ENCODE measurements at places on chromosomes 7 and 10.

- DNase-seq: no peak
Observed at GRCh38 chr10:22698941-22699440, 15.4 kb downstream of the PIP4K2A start.

DNA sequence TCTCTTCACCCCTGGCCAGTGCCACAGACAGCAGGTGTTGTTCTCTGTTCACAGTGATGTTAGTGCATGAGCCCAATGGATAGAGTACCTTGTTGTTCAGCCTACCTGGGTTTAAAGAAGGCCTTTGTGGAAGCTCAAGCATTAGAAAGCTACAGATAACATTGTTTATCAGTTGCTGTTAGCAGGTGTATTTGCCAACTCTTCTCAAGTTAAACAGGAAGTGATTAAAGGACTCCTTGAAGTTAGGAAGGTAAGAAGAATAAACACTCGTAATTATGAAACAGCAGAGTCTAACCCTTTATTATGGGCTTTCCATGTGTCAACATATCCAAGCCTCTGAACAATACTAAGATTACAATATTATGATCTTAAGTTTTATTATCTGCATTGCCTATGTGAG is 25.9 kb downstream of the RGR start:
- no peak for DNase-seq

DNA sequence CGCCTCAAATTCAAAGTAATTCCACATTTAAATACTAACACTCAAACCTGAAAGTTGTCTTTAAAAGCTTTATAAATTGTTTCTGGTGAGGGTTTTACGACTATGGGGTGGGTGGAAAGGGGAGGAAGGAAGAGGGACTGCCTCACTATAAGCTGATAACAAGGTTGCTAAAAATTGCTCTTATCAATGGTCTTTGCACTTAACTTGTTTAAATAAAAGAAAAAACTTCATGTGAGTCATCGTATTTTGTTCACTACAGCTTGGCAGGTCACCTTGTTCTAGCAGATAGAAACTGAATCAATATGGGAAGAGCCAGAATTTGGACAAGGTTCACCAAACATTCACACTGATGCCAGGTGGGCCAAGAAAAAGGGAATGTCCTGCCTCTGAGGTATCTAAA is 129.2 kb downstream of the TES start:
- DNase-seq: peak; percentile 37

DNA sequence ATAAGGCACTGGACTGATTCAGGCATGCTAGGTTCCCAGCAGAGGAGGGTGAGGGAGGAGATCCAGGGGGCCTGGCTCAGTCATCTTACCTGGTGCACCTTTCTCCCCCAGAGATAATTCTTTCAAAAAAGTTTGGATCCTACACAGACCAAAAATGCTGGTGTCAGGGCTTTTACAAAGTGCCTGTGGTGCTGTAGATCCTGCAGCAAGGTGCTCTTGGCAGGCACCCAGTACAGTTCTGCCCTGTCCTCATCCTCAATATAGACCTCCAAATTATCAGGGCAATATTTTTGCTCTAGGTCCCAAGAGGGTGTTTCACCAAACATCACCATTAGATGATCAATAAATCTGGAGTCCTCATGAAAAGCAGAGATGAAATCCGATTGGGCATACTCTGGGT is 78.5 kb upstream of the IGFBP3 start:
- DNase-seq: no peak

GRCh38 chr10:35259769-35260397 is 76.4 kb upstream of the CCNY start:
- DNase-seq: peak; percentile 51

DNA sequence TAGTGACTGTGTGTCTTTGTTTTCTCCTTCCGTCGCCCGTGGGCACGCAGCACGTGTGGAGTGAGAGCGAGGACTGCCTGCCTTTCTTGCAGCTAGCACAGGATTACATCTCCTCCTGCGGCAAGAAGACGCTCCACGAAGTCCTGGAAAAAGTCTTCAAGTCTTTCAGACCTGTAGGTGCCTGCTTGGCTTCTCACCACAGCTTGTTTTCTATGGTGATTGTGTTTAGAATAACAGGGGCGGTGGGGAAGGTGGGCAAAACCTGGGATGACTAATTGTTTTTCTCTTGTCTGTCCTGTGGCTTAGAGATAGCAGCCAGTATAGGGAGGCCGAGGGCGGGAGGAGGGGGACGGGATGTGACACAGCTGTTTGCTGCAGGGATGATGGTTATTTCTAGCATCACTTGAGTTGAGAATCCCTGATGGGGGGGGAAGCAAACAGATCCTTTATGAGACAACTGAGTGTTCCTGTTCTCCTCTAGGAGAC is 11.4 kb downstream of the MTURN start:
- DNase-seq: peak; percentile 97

- no peak for DNase-seq
Observed at GRCh38 chr10:43973801-43974200, 325.1 kb upstream of the ZNF32 start.

DNA sequence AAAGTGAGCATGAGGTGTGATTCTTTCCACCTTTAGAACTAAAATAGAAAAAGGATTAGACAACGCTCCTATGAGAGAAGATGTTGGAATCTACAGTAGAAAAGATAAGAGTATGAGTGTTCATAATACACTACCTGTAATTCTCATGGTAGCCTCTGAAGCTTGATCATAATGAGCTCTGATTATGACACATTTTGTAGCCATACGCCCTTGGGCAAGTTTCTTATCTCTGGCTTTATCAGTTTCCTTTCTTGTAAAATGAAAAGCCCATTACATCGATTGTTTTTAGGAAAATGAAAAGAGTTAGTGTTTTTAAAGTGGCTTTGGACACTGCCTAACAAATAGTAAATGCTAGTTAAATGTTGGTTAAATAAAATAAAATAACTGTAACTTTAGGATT is 22.4 kb upstream of the PRSS58 start:
- no peak for DNase-seq

GRCh38 chr10:1089017-1089689 is 33.0 kb downstream of the WDR37 start:
- no peak for DNase-seq

DNA sequence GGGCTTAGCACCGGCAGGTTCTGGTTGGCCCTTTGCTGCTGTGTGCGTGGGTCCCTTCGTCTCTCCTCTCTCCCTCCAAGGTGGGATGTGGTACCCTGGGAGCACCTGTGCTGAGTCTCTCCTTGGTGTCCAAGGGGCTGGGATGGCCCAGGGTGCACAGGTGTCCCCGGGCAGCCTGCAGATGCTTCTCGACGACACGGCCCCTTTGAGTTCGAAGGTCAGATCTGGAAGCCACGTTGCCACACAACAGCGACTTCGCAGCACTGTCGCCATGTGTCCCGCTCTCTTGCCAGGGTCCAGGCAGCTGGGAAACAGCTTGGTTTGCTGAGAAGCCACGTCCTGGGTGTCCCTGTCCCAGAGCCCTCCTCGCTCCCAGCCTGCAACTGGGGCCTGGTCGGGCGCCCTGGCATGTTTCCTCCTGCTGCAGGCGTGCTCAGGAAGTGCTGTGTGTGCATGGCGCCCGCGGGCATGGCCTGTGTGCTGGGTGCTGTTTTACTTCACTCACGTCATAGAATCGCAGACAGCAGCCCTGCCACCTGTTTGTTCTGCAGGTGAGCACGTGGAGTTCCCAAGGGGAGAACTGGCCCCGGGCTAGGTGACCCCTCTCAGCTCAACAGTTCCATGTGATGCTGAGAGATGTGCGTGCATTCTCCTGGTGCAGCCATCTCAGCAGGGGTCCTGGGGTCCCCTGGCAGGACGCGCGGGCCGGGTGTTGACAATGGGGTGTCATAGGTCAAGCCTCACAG is 70.9 kb downstream of the DNAJB6 start:
- no peak for DNase-seq

- DNase-seq: peak; percentile 24
Observed at GRCh38 chr10:125521721-125522680, 161.0 kb downstream of the TEX36 start.

- DNase-seq: peak; percentile 26
Observed at GRCh38 chr7:151310578-151310977, 31.0 kb upstream of the NUB1 start.

- no peak for DNase-seq
Observed at GRCh38 chr7:156865493-156865892, 27.5 kb downstream of the LMBR1 start.

GRCh38 chr7:40544221-40544723 is 409.5 kb downstream of the SUGCT start:
- no peak for DNase-seq

DNA sequence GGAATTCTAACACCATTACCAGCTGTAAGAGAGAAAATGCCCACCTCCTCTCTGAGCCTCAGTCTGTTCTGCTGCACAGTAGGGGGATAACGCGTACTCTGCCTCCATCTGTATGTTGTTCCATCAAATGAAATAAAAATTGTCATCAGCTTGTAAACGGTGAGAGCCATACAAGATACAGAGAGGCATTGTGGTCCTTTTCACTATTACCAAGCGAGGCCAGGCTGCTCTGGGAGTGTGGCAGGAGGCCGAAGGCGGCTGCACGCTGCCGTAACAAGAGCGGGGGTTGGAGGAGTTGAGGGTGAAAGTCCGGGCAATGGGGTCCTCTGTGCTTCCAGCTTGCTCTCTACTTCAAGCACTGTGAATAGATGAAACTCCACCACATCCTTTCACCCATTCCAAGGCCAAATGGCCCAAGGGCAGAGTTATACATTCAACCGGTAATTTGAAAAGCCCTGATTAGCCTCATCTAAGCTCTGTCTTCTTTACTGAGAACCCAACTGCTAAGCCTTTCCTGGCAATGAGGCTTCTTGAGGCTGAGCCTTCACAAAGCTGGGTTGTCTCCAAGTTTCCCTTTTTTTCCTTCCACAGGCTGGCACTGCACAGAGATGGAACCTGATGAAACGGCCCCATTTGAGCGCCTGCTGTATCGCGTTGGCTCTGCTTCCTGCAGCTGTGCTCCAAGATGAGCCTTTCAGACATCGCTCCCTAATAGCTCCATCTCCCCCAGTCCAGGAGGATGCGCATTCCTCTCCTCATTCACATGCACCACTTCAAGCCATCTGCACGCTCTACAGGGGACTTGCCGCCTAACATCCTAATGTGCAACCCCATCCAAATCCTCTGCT is 47.2 kb downstream of the PYROXD2 start:
- no peak for DNase-seq

- peak; percentile 86 for DNase-seq
Observed at GRCh38 chr7:29859524-29860185, 53.3 kb downstream of the WIPF3 start.

- DNase-seq: no peak
Observed at GRCh38 chr10:104777086-104777799, 136.2 kb downstream of the SORCS3 start.

DNA sequence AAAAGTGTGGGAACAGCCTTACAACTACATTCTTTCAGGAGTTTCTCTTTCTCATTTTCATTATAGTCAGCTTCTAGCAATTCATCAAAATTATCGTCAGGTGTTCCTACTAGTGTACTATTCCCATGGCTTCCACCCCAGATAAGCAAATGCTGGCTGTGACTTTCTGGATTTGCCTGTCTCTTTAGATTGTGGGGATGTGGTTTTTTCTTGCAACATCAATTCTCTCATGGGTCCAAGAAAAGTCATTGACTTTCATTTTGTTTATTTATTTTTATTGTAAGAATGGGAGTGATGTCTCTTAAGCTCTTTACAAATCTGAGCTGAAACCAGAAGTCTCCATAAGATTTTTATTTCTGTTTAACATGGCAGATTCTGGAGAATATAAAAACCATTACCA is 349.7 kb upstream of the SEMA3C start:
- DNase-seq: no peak

DNA sequence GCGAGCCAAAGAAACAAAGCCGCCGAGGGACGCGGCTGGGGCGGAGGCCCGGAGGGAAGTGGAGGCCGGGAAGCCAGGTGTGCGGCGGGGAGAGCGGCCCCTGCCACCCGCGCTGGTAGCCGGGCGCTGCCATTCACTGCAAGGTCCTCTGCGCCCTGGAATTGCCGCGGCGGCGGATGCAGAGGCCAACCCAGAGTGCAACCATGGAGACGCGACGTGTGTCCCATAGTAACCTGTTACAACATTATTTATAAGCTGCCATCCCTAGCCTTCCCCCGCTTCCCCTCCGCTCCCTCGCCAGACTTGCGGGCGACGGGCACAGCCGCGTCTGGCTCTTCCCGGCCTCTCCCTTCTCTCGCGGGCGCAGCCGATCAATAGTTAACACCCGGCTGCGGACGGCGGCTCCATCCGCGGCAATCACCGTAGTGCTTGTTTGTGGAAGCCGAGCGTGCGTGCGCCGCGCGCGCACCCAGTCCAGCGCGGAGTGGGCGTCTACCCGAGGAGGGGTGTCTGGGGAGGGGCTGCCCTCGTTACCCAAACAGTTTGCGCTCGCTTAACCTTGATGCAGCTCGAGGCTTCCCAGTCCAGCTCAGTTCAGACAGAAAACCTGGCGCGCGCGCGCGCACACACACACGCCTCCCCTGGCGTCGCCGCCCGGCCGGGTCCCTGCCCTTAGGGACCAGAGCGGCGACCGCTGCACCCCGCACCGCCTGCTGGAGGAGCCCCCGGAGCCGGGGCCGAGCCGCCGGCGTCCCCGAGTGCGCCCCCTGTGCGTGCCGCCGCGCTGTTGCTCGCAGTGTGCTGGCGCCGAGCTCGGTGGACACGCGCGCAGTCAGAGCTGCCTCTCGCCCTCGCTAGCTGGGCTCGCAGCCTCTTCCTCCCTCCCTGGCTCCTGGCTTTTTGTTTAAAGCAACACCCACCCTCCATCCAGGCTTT is 165.4 kb upstream of the DPP6 start:
- peak; percentile 1 for DNase-seq

DNA sequence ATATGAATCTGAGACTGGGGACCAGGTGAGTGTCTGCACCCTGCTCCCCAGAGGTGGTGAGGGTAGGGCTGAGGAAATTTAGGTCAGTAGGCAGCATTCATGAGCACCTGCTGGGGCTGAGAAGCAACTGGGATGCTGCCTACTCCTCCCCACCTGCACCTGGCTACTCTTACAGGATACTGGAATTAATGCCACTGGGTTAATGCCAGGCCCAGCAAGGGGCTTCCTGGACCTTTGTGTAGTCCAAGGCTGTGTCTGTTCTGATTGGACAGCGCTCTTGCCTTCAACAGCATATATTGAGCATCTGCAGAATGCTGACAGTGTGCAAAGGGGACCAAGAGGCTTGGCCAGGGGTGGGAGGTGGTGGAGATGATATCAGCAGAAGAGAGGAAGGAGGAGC is 32.1 kb downstream of the ADCYAP1R1 start:
- no peak for DNase-seq

DNA sequence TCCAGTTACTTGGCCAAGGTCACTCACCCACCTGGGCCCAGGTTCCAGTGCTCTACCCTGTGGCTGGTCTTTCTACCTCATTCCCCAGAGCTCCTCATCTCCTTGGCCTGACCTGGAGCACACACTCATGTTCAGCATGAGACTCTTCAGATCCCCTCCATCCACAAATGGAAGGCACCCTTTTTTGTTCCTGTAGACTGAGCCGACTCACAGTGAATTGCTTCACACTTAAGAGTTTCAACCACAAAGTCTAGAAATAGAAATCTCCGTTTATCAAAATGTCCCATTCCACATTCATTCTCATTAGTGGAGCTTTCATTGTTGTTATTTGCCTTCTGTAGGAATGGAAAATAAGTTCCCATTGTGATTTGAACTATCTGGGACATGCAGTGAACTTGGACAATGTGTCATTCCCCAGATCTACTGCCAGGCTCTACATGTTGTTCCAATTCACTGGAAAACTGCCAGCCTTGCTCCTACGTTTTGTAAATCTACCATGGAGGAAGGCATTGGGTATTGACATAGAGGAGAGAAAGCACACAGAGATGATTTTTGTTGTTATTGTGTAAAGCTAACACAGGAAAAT is 125.3 kb upstream of the CELF2 start:
- DNase-seq: no peak

Data from common myeloid progenitor, CD34-positive (primary cell).